Cardiac muscle cell (in vitro differentiated cells and primary cell): ENCODE measurements at places on chromosomes 7 and 10.

DNA sequence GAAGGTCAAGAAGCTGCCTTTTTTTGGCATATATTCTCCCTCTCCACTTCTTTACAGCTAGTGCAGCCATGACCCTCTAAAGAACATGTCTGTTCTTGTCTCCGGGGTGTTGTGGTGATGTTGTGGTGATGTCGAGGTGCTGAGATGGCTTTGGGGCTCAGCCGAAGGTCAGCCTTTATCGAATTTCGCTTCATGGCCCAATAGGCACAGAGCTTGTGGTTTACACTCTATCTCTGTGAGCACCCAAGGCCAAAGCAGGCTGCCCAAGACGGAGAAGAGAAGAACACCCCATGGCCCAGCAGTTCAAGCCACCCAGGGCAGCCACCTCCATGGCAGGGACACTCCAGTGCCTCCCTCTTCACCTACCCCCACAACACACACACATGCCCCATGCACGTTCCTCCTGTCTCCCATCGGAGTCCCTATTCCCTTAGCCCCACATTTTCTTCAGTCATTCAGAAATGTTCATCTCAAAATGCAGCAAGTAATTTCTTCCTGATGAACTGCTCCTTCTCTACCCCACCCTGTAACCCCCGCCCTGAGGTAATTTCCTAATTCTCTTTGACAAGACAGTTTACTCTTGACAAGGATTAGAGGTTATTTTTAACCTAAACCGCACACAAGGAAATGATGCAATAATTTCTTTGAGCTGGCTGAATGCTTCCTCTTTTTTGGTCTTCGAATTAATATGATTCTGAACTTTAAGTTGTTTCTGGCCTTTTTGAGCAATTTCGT lies 18.6 kb upstream of the ADRB1 start:
- DNase-seq = peak; percentile 77

DNA sequence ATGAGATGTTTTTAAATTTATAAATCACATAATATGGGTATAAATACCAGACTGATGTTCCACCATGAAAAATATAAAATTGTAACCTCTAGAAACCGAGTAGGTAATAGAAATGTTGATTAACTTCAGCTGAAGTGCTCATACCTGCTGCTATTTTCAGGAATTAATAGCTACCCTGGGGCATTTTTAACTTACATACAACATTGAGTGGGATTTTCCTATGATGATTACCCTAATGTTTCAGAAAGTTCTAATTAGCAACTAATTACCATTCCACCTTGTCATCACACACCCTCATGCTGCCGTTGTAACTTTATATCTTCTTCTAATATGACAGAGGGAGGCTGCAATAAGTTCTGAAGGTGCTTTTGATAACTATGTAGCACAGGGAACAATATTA lies 53.5 kb upstream of the ARHGAP12 start:
- DNase-seq = no peak

GRCh38 chr7:24701261-24702235 lies 55.7 kb downstream of the GSDME start:
- DNase-seq = peak; percentile 28

DNA sequence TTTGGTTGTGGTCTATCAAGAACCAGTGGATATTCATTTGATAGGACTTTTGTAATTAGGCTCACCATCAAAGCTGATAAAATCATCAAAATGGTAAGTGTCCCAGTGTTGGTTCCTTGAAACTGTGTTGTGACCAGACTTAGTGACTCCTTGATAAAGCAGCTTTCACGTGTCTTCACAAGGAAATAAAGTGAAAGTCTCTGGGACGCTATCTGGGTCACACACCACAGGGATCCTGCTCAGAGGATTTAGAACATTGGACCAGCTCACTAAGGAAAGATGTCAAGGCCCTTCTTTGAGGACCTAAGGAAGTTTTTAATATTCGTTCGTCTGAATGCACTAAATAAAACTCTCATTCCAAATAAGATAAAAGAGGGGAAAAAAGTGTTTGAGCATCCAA lies 193.1 kb downstream of the RNLS start:
- no peak for DNase-seq

DNA sequence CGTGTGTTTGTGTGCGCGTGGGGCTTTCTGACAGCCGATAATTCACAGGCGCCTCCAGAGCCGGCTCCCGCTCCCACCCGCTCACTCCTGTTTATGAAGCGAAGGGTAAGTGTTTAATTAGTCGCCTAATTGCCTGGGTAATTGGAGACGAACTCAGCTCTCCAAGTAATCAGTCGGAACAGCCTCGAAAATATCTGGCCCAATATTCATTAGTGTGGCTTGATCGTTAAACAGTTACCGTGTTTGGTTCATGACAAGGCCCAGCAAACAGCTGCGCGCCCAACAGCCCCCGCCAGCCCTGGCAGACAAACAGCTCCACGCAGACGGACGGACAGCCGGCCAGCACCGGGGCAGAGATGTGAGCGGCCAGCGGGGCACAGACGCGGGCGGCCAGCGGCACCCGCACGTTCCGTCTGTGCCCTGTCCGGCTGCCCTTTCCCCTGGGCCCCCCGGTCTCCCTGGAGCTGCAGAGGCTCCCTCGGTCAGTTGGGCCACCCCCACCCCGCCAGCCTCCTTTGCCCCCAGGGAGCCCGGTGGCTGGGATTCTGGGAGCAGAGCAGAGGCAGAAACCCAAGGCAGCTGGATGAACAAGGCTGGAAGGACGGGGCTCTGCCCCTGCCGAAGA lies 98.2 kb downstream of the UNCX start:
- DNase-seq = no peak

GRCh38 chr7:100489824-100490223 lies 6.1 kb downstream of the NYAP1 start:
- DNase-seq = peak; percentile 85

- DNase-seq = peak; percentile 10
Measured at GRCh38 chr7:140501966-140502365, 22.7 kb upstream of the MKRN1 start.

DNA sequence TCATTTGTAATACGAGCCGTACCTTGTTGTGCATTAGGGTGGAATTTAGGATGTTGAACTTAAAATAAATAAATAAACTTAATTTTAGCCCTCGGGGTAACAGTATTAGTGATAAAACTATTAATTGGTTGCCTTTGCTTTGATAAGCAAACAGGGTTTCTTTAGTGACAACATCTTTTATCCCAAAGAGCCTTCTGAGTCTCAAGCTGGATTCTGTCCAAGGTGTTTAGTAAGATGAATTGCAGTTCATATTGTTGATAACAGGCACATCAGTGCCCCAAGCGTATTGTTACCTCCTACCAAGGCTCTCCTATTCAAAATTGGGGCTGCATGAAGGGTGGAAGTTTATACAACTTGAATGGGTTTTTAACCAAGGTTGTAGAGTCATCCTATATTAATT lies 144.4 kb upstream of the CELF2 start:
- no peak for DNase-seq

DNA sequence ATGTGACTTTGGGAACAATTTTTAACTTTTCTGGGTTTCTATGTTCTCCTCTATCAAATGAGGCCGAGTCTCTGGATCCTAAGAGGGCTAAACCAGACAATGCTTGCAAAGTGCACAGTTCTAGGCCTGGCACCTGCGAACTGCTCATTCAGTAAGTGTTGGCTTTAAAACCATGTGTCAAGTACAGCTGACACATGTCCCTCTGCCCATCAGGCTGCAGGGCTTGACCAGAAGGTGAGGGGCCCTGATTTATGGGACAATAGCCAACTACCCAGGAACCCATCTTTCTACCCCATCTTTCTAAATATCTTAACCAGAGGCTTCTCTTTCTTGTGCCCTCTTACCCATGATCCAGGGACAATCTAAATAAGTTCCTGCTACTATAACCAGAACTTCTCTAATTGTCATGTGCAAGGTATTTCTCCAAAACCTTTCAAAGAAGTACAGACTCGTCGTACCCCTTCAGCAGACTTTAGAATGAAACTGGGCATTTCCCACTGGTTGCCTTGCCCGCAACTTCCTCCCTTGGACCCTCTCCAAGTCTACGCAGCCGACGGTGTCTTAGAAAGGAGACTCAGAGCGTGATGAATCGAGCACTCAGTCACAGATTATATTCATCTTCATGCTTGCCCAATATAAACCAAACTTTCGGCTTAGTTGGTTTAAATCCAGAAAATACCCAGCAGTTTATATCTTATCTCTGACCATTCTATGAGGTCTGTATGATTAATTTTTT lies 69.8 kb upstream of the STEAP1B start:
- peak; percentile 81 for DNase-seq

GRCh38 chr10:35585903-35586535 lies 19.1 kb upstream of the GJD4 start:
- DNase-seq = no peak

DNA sequence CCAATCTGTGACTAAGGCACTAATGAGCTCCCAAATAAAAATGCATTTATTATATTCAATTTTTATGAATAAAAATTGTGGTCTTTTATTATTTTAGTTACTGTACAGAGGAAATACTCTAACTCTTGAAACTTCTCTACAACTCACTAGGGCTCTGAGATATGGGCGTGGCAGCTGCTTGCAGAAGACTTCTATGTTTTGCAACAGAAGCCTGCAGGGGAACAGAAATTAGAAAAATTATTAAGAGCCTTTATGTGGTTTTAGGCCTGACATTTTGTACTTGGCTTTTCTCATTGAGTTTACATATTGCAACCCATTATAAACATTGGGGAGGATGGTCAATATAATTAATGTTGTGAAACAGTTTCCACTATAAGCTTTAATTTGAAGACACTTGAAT lies 581.4 kb downstream of the TNS3 start:
- no peak for DNase-seq

- DNase-seq = peak; percentile 59
Measured at GRCh38 chr10:3398825-3399646, 226.5 kb upstream of the PITRM1 start.

- no peak for DNase-seq
Measured at GRCh38 chr7:155342313-155342712, 44.6 kb downstream of the INSIG1 start.

DNA sequence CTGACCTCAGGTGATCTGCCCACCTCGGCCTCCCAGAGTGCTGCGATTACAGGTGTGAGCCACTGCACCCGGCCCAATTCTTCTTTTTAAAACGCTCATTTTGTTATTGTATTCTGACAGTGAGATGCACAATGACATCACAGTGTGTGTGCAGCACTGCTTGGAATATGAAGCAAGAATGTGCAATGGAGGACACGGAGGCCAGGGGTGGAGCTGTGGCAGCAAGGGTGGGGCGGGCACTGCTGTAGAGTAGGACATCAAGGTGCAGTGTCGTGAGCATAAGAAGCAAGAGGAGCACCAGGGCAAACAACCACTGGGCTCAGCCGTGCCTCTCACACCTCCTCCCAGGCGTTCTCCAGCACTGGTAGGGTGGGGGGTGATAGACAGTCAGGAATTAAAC lies 26.8 kb upstream of the GRID1 start:
- DNase-seq = no peak

DNA sequence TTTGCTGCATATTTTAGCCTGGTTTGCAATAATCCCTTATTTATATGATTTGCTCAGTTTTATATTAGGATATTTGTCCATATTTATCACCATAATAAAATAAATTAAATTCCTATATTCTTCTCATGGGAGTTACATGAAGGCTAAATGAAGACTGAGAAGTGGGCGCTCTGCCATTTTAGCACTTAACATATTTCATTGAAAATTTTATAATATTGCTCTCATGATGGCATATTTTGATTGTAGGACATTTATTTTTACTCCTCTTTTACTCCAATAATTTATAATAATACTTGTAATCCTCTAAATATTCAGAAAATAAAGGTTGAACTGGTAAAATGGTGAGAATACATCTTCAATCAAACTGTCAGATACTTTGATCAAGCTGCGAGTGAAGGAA lies 99.8 kb upstream of the SEMA3A start:
- DNase-seq = no peak

GRCh38 chr7:85630904-85631600 lies 444.2 kb upstream of the SEMA3D start:
- DNase-seq = no peak

- no peak for DNase-seq
Measured at GRCh38 chr10:78458983-78459638, 425.4 kb downstream of the RPS24 start.

DNA sequence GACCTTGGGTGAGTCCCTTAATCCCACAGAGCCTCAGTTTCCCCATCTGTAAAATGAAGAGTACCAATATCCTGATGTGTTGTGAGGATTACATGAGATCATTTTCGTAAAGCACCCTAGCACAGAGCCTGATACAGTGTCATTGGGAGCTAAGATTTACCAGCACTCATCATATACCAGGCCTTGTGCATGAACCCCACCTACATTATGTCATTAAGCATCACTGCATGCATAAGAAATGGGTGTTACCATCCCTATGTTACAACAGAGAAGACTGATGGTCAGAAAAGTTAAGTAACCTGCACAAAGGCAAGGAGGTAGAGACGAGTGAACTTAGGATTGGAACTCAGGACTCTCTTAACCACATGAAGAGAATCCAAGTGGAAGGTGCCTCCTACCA lies 290.6 kb downstream of the KCNMA1 start:
- no peak for DNase-seq

DNA sequence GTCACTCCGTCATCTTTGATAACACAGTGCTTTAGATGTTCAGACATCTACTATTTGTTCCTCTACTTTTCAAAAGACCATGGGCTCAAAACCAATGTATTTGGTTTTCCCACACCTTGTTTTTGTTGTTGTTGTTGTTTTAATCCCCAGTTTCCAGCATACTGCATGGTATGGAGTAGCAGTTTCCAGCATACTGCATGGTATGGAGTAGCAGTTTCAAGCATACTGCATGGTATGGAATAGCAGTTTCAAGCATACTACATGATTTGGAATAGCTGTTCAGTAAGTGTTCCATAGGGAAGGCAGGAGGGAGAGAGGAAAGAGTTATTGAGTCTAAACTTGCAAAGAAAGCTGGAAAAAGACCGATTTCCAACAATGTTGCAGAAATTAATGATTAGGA lies 314.3 kb upstream of the PRKCQ start:
- DNase-seq = no peak

DNA sequence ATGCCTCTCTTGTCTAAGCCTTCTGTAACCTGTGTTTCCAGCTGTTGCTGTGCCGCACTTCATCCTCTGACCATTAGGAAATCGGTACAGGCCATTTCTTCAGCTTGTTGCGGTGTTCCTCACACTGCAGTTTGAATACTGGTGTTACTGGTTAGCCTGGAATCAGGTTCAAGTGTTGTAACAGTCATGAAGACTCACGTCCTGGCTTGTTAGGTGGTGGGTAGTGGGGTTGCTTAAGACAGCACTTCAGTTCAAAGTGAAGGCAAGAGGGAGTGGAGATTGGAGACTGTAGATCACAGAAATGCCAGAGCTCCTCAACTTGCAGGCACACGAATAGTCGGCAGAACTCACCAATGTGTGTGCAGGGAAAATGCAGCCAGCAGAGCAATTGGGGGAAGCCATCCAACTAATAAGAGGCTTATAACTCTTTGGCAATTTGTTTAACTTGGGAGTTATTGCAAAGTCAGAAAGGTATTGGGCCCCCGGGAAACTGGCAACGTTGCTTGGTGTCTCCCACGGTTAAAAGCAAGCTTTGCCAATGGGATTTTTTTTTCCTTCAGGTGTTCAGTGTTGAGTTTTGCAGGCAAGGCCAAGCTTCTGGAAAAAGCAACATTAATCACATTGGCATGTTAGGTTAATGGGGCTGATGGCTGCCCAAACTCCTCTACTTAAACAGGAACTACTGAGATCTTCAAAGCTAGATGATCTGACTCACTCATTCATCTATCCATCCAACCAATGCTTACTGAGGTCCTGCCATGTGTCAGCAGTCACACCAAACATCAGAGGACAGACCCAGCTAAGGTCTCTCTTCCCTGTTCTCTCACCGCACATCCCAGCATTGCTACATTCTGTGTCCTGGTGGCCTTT lies 380.9 kb downstream of the GATA3 start:
- DNase-seq = no peak

- no peak for DNase-seq
Measured at GRCh38 chr7:116161728-116162127, 48.6 kb upstream of the TES start.

- DNase-seq = peak; percentile 40
Measured at GRCh38 chr10:85995791-85996190, 370.8 kb downstream of the GRID1 start.
